ENCODE measurements at places on chromosomes 7 and 10.

DNA sequence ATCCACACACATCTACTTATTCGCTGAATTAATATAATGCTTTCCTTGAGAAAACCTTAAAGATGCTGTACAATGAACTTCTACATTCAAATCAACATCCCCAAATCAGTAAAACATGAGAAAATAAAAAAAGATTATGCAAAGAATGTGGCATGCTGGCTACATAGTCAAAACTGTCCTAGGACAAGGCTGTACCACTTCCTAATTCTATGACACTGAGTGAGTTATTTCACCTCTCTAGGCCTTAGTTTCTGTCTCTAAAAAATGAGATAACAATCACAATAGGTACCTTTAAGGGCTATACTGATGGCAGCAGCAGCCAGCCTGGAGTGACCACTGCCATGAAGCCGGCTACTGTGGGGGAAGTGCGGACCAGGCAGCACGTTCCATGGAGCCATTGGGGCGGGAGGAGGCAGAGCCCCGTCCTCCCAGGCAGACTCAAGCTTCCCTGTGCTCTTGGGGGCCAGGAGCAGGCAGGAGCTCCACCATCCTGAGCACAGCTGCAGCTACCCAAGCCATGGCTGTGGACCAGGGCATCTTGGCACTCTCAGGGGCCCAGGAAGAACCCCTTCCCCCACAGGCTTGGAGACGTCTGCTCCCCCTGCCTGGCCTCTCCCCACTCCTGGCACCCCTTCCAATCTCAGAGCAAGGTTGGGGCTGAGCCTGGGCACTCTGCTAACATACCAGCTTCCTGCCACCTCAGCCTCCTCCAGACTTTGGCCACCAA is 110.2 kb downstream of the ELAPOR2 start:
- DNase-seq, result no peak

GRCh38 chr7:26153241-26153822 is 1.3 kb downstream of the NFE2L3 start:
- DNase-seq, result no peak

- no peak for DNase-seq
Observed at GRCh38 chr10:90605506-90605905, 252.3 kb downstream of the HTR7 start.

- DNase-seq, result no peak
Observed at GRCh38 chr7:45585628-45586027, 11.5 kb downstream of the ADCY1 start.

- DNase-seq, result no peak
Observed at GRCh38 chr10:82438277-82438676, 563.3 kb downstream of the NRG3 start.

GRCh38 chr7:25314731-25315267 is 86.5 kb upstream of the NPVF start:
- DNase-seq, result no peak

GRCh38 chr10:45566415-45566814 is 106.2 kb downstream of the ZFAND4 start:
- DNase-seq, result no peak

GRCh38 chr7:4683043-4683883 is 1.2 kb downstream of the FOXK1 start:
- no peak for DNase-seq
